ENCODE measurements at places on chromosomes 1 and 21.

GRCh38 chr1:42135426-42135825, 17.8 kb upstream of the GUCA2B start:
- DNase-seq = no peak

- no peak for DNase-seq
Measured at GRCh38 chr1:232333419-232333767, 296.5 kb downstream of the SIPA1L2 start.

DNA sequence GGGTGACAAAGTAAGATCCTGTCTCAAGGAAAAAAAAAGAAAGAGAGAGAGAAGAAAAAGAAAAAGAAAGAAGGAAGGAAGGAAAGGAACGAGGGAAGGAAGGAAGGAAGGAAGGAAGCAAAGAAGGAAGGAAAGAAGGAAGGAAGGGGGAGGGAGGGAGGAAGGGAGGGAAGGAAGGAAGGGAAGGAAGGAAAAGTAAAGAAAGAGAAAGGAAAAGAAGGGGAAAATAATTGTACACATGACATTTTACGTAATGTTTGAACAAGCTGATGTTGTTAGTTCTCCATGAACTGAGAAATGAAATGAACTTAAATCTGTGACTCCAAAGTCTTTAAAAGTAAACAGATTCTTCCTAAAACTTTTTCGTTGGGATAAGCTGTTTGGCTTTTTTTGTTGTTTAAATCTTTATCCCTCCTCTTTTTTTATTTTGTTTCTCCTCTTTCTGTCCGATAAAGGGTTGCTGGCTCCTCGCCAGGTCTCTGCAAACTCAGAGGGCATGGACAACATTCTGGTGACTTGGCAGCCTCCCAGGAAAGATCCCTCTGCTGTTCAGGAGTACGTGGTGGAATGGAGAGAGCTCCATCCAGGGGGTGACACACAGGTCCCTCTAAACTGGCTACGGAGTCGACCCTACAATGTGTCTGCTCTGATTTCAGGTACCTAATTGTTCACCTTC, 59.8 kb downstream of the IL12RB2 start:
- DNase-seq = no peak

DNA sequence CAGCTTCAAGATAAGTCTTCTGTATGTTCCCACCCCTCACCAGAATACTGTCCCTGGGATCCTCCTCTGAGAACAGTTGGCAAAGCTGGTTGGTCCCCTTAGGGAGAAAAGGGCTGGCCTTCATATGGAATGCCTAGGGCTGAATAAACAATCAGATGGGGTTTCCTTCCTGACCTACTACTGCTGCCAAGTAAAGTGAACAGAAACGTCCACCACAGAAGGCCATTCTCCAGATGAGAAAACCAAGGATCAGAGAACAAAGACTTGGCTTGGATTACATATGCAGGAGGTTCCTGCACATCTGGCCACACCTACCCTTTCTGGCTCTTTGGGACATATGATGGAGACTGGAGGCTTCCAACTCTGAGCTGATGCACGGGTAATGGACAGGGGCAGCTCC, 194.5 kb downstream of the HIVEP3 start:
- DNase-seq = no peak

- no peak for DNase-seq
Measured at GRCh38 chr1:85133565-85134159, 67.2 kb downstream of the SYDE2 start.

Data from NCI-H187 treated with DMSO at 0.1 percent for 48 hours (cell line).